ENCODE measurements at places on chromosomes 5 and 9.
A peak's percentile ranks its signal among the peaks of the same experiment; 100 is the strongest.

DNA sequence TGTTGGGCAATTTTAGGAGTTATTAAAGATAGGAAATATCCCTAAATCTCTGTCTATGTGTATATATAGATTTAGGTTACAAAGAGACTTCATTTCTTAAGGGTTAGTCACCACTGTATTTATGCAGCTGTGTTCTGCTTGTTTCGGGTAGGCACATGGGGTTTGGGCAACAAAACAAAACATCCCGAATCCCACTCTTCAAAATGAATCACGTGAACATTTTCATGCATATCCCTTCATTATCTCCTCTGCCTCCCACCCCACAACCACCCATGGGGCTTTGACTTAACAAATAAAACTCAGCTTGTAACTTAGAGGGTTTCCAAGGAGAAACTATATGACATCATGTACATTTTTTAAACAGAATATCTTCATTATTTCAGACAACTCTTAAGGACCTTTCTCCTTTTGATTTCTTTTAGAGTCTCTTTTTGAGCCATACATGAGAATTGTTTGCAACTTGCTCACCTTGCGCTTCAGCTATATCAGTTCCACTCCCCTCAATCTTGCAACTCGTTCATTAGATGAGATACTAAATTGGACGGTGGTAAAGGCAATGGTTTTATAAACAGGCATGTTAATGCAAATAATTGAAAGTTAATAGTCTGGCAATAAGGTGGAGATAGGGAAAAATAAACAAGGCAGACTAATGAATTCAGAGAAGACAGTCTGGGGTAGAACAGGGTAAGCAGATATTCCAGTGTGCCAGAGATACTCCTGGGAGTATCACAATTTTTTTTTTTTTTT, 136.7 kb downstream of the CD180 start:
- peak overlapping the region; percentile 55 for H3K27ac ChIP-seq
- peaks cover 42% of the 10 kb centered on the region for H3K4me1 ChIP-seq
- peaks cover 3% of the 10 kb centered on the region for H3K36me3 ChIP-seq
- no peak for DNase-seq
- no peaks in the 10 kb centered on the region for H3K27me3 ChIP-seq

- peaks cover 36% of the 10 kb centered on the region for H3K36me3 ChIP-seq
- no peak overlapping the region for H3K4me3 ChIP-seq
- no peaks in the 10 kb centered on the region for H3K27me3 ChIP-seq
- H3K27ac ChIP-seq = peak overlapping the region; percentile 28
These were observed 32.7 kb downstream of the IER5L start for GRCh38 chr9:129145316-129145715.

DNA sequence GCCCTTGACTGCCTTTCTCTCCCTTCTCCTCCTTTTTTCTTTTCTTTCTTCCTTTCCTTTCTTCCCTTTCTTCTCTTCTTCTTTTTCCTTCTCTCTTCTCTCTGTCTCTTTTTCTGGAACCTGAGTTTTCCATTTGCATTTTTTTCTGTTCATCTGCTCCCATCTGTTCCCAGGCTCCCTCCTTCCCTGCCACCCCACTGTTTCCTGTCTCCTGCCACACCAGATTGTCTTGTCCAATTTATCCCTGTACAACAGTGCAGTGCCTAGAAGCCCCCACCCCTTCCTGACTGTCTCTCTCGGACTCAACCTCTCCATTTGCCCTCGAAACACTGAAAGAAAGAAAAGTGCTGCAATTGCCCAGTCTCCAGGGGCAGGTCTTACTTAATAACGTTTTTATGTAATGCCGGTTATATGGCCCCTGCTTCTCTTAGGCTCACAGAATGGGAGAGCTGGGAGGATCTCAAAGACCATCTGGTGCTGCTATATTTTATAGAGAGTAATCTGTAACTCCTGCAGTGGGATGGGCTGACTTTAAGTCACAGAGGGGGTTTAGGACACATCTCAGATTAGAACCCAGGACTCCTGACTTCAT, 101.4 kb downstream of the RALGPS1 start:
- DNase-seq = no peak
- no peak overlapping the region for H3K4me3 ChIP-seq
- H3K36me3 ChIP-seq = no peaks in the 10 kb centered on the region
- no peaks in the 10 kb centered on the region for H3K27me3 ChIP-seq
- no peaks in the 10 kb centered on the region for H3K4me1 ChIP-seq

- no peaks in the 10 kb centered on the region for H3K4me1 ChIP-seq
- no peak overlapping the region for H3K27ac ChIP-seq
- no peak overlapping the region for H3K4me3 ChIP-seq
- no peak for DNase-seq
These were observed 2.7 kb downstream of the UBAC1 start for GRCh38 chr9:135958485-135958884.

DNA sequence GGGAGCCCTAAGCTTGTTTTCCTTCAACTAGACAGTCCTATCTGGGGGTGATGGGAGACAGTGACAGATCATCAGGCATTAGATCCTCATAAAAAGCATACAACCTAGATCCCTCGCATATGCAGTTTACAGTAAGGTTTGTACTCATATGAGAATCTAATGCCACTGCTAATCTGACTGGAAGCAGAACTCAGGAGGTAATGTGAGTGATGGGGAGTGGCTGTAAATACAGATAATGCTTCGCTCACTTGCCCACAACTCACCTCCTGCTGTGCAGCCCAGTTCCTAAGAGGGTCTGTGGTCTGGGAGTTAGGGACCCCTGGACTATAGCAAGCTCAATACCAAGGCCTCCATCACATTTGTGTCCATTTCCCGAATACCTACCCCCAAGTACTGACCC, 260.5 kb downstream of the CDK5RAP2 start:
- H3K4me1 ChIP-seq = no peaks in the 10 kb centered on the region
- H3K27ac ChIP-seq = no peak overlapping the region
- H3K4me3 ChIP-seq = no peak overlapping the region
- no peaks in the 10 kb centered on the region for H3K27me3 ChIP-seq
- no peak for DNase-seq
- no peaks in the 10 kb centered on the region for H3K36me3 ChIP-seq

DNA sequence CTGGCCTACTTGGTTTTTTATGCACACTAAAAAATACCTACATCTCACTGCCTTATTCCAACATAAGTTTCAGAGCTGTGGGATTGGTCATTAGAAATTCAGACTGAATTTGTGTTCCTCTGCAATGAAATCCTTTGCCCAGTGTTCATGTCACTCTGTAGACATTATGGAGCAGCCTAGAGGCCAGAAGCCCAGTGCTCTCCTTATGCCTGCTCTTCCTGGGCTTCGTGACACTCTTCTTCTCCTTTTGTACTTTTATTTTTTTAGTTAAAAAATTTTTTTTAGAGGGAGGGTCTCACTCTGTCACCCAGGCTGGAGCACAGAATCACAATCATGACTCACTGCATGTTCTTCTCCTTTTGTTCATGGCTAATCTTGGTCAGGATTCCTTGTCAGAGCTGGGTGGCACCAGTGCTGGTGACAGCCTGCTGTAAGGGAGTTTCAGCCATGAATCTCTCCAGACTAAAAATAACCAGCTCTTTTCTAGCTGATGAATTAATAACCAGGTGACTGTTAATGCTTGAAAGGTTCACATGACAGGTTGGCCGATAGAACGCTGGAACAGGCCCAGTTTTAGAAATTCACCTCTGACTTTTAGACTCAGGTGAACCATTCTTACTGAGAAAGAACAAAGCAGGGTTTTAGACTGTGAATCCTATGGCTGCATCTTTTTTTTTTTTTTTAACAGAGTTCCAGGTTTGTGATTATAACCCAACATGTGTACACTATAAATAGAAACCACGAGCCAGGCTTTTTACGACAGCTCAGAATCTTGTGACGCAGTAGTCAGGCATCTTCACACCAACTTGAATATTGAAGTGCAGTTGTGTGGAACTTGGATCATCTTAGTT, 34.1 kb upstream of the C5orf47 start:
- no peak for DNase-seq
- H3K27me3 ChIP-seq = no peaks in the 10 kb centered on the region
- H3K4me1 ChIP-seq = no peaks in the 10 kb centered on the region
- H3K27ac ChIP-seq = no peak overlapping the region

All from RWPE2 (cell line).